ENCODE measurements at places on chromosomes 3 and 15.

DNA sequence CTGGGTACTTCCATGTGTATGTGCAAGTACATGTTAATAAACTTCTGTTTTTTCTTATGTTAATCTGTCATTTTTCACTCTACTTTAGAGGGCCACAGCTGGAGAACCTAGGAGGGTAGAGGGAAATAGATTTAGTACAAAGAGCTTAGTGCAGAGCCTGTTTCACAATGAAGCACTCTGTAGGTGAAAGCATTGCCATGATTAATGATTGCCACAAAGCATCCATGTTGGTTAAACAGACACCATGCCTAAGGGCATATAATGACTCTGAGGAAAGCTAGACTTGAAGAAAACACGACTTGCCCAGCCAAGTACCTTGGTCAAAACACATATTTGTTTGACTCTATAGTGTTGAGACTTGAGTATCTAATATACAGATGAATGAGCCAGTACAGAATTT is 338.4 kb downstream of the FHIT start:
- DNase-seq, result no peak

GRCh38 chr3:36201546-36201945 is 178.8 kb upstream of the STAC start:
- no peak for DNase-seq

DNA sequence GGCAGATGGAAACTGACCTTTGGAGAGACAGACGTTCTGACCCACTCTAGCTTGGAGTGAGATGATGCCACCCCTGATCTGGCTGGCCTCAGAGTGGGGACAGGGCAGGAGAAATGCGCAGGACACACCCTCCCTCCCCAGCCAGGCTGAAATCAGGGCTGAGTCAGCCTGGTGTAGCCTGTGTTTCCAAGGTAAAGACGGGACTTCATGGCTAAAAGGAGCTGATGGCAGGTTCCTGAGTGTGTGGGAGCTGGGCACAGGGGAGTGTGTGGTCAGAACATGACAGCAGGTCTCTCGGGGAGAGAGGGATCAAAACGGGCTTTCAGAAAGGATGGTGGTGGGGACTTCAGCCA is 14.6 kb upstream of the POLG start:
- no peak for DNase-seq

GRCh38 chr15:58322253-58322652 is 109.5 kb upstream of the LIPC start:
- no peak for DNase-seq

DNA sequence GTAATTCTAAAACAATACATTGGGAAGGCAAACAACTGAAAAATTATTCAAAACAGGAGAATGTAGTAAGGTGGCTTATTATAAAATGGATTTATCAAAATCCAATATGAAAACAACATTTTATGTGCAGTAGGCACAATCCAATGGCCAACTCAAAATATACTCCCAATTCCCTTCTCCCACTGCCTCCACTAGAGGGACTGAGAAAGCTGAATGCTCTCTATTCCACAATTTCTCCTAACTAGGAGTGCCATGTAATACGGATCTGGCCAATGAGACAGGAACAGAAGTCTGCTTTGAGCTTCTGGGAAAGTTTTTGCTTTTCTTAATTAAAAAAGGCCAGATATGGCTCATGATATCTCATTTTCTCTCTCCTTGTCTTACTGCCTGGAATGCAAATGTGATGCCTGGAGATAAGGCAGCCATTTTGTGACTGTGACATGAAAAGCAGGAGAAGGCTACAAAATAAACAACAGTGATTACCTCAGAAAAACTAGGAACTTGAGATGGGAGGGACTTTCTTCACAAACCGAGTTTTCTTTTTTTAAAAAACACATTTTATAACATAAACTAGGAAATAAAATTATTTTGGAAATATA is 18.8 kb upstream of the VGLL4 start:
- DNase-seq, result no peak

- DNase-seq, result no peak
Measured at GRCh38 chr3:138401834-138402233, 32.6 kb upstream of the ESYT3 start.

GRCh38 chr3:114436182-114436581 is 142.4 kb downstream of the TIGIT start:
- DNase-seq, result no peak

GRCh38 chr15:82535566-82536408 is 4.5 kb downstream of the RPS17 start:
- no peak for DNase-seq

- no peak for DNase-seq
Measured at GRCh38 chr3:15724446-15724845, 73.3 kb downstream of the ANKRD28 start.

DNA sequence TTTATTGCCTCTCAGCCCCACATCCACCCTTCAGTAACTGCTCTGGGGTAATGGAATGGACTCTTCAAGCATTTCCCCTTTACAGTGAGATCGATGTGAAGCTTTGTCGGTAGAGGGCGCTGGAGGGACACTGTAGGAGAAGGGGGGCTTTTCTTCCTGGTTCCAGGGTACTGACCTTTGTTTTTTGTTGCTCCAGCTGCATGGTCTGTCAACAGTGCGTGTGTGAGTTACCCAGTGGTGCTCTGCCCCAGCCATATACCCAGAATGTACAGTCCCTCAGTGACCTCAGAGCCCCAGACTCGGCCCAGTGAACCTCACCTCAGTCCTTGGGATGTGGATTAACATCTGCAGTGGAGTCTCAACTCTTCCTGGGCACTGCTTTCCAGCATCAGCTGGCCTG is 180.3 kb upstream of the TSC22D2 start:
- DNase-seq, result no peak

- DNase-seq, result no peak
Measured at GRCh38 chr15:25777037-25777436, 86.1 kb downstream of the ATP10A start.

- no peak for DNase-seq
Measured at GRCh38 chr3:129984125-129984524, 9.6 kb downstream of the TRH start.

DNA sequence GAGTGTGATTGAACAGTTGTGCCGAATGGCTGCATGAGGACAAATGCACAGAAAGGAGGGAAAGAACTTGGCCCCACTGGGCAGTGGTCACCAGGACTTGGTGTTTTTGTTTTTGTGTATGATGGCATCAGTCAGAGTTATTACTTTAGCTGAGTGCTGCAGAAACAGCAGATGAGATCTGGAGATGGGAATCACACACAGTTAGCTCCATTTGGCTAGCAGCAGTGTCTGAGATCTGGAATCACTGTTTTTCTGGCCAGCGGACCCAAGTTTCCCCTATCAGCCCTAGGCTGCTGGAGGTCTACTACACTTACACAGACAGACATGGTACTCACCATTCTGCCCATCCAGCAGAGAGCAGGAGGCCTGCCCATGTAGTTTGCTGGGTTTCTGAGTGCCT is 45.9 kb upstream of the APEH start:
- DNase-seq, result no peak

- DNase-seq, result no peak
Measured at GRCh38 chr15:24955531-24955921, 739 bp downstream of the SNRPN start.

DNA sequence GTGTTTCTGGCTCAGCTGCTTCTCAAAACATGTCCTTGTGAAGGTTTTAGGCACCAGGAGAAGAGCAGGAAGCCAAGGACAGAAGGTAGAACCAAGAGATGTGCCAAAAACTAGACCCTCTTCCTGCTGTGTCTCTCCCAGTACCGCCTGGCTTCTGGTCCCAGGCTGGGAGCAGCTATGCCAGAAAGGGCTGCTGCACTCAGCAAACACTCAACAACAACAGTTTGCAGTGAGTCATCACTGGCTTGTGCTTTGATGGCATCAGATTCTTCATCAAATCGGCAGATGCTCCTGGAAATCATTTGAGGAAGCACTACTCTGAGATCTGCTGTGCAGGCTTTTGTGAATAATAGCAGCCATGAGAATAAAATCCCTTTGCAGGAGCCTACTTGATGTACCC is 63.2 kb downstream of the DGKG start:
- DNase-seq, result no peak
